ENCODE measurements at places on chromosomes 1 and 21. TPM values are rescaled to one million over a fixed set of nuclear protein-coding genes. Genes with fewer than 3 reads are reported as not detected.

- no peak for DNase-seq
Observed at GRCh38 chr1:70156529-70157120, 48.8 kb downstream of the LRRC40 start.

GRCh38 chr1:31376375-31377134, 3.7 kb upstream of the FABP3 start:
- peak; percentile 62 for DNase-seq

DNA sequence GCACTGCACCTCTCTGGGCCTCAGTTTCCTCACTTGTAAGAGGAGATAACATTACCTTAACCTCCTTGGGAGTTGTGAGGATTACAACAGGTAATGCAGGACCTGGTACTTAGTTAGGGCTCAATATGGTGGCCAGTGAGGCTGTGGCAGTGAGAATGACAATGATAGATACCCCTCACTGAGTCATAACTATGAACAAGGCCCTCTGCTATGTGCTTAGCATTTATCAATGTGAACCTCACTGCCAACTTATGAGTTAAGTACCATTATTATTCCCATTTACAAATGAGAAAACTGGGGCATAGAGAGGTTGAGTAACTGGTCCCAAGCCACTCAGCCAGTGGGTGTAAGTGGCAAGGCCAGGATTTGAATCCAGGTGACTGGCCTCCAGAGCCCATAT, 64.4 kb downstream of the HMGB4 start:
- no peak for DNase-seq

The ZZZ3 gene
- 35.1 TPM for total RNA-seq

The PDZK1 gene
- total RNA-seq: 0.48 TPM

The OR2T6 gene
- total RNA-seq: not detected

Measured in cardiac septum (tissue), 1 donor.